ENCODE measurements at places on chromosomes 12 and 14.

GRCh38 chr14:34331728-34332623 lies 130.1 kb downstream of the SPTSSA start:
- DNase-seq, result peak; percentile 63

DNA sequence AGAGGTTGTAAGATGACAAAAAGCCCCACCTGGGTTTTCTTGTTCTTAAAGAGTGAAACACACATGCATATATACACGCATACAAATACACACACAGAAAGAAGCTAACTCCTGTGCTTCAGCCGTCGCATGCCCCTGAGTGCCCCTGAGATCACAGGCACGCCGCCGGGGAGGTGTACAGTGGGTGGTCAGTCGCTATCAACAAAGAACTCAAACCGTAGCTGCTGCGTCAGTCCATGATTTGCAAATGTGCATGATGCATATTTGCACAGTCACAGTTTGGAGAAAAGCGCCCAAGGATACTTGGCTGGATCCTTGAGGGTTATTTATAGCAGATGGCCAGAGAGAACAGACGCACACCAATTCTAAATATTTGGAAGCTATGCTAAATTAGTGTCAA lies 206.9 kb downstream of the TMEM132D start:
- no peak for DNase-seq

DNA sequence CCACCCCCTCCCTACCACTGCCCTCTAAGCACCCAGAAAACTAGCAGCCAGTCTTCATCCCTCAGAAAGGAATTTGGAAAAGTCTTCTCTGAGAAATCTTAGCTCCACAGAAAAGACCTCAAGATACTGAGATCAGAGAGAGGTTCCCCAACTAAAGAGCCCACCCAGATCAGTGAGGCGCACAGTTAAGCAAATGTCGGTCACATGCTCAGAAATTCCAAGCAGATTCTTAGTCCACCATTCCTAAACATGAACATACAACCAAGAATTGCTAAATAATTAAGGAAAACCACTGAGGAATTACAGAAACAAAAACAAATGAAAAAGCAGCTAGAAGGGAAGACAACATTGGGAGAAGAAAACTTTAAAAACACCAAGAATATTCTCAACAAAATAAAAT lies 32.3 kb downstream of the MED13L start:
- no peak for DNase-seq

DNA sequence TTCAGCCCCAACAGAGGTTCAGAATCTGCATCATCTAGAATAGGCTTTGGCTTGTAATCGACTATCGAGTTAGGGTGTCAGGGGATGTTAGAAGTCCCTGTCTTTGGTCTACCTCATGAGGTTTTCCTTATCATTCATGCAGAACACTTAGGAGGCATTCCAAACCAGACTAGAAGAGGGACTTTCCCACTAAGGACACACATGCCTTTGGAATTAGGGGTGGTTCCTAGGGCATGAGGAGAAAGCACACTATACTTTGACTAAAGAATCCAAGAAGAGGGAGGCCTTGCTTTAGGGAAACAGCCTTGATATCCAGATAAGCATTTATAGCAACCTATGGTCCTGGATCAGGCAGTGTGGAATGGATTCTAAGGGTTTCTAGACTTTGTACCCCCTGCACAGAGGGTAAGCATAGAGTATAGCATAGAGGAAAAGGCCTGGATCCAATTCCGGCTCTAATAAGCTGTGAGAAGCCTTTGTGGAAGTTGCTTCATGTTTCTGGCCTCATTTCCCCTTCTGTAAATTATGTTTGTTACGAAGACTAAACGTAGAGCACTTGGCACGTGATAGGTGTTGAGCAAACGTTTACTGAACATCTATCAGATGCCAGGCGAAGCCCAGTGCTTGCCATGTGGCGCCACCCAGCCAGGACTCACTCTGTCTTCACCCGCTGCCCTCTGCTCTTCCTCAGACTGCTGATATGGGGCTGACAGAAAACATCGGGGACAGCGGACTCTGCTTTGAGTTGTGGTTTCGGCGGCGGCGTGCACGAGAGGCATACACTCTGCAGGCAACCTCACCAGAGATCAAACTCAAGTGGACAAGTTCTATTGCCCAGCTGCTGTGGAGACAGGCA lies 13.2 kb downstream of the ZNF219 start:
- DNase-seq, result no peak

DNA sequence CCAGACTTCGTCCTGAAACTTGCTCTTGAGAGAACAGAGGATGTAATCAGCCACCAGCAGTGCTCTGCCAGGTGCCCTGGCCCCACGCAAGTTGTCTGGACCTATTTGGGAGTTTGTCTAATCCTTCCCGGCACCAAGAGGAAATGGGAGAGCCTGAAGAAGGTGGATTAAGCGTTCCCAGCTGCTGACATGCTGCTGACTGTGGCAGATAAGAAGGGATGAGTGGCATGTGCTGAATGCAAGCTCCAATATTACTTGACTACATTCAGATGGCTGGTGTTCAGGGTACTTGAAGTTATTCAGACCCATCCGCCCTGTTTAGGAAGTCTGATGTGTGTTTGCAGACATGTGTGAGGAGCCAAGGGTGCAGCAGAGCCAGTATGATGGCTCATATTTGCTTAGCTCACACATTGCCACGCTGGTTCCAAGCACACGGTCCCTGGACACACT lies 440.6 kb upstream of the CCDC196 start:
- no peak for DNase-seq

DNA sequence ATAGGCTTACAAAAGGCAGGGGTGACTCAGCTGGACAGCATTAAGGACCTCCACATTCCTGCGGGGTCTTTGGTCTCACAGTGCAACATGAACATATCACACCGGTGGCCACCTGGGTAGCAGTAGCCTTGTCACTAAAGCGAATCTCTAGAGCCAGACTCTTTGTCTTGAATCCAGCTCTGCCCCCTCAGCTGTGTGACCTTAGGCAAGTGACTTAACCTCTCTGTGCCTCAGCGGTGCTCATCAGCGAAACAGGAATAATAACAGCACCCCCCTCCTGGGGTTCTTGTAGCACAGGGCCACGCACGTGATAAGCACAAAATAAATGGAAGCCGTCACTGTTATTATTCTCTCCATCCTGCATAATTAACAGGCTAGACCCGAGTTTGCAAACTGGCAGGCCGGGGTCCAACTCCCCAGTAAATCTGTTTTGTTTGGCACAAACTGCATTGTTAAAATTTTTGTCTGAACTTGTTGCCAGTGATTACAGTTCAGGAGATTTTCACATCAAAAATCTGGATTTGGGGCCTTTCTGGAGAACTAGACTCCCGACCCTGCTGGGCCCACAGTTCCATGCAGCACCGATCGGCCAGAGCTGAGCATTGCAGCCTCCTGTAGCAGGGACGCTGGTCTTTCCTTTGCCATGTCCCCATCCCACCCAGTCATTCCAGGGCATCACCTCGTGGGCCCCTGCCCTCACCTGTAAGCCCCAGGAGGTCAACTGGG lies 174.8 kb downstream of the PHETA1 start:
- no peak for DNase-seq

- no peak for DNase-seq
Observed at GRCh38 chr12:74293689-74294131, 243.9 kb upstream of the ATXN7L3B start.

- DNase-seq, result no peak
Observed at GRCh38 chr12:57309420-57309819, 58.4 kb upstream of the STAC3 start.

- DNase-seq, result no peak
Observed at GRCh38 chr14:69152181-69152901, 578 bp downstream of the DCAF5 start.

DNA sequence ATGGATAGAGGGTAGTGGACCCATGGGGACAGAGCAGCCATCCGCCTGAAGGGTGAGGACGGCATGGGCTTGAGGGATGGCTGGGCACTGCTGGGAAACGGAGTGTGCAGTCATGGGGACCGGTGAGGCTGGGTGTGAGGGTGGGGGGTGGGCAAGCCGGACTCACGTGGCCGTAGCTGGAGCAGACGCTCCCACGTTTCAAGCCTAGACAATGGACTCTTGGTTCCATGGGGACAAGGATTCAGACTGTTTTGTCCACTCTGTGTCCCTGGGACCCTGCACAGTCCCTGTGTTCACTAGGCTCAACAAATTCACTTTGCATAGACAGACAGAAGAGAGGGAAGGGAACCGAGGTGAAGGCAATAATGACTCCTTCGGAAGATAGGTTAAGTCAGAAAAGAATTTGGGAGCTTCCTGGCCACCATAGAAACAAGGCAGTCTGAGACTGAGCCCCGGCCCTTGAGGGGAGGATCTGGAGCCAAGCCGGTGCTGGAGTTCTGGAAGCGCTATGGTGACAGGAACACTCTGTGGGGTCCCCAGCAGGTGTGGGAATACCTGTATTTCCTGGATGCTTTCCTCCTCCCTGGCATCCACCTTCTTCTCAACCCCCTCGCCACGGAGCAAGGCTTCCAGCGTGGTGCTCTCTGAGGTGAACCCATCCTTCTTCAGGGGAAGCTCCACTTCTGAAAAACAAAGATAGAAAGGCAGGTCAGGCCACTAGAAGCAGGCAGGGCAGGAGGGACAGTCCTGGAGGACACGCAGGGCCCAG lies 162.5 kb downstream of the DPF3 start:
- no peak for DNase-seq

DNA sequence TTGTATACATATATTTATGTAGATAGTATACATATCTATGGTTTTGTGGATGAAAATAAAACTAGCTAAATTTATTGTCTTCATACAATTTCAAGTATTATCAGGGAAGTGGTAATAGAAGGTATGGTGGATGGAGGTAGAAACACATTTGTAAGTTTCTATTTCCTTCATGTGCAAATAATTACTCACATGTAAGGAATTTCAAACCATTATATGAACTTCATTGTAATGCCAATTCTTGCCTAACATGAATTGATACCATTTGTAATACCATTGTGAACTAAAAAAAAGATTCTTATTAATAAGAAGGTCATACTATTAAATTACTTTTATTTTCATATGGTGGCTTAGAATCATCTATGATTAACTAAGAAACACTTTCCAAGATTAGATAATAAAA lies 20.1 kb upstream of the PPFIA2 start:
- no peak for DNase-seq

GRCh38 chr14:37544407-37544806 lies 50.6 kb downstream of the FOXA1 start:
- DNase-seq, result no peak

- DNase-seq, result no peak
Observed at GRCh38 chr14:105839425-105840265, 313.3 kb downstream of the TMEM121 start.

- no peak for DNase-seq
Observed at GRCh38 chr12:79422060-79422812, 268.5 kb downstream of the PAWR start.

DNA sequence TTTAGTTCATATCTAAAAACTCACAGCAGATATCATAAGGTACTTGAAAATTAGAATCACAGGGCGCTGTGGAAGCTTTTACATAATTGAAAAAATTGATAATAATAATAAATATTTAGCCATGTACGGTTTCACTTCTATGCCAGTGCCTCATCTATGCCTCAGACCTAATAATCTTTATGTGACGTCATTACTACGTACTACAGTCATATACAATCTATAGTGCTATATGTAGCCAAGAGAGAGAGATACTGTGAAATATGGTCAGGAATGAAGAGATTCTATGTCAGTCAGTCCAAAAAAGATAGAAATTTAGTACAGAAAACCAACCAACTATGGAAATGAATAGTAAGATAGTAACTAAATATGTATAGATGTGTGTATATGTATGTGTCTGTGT lies 1010.5 kb downstream of the NRXN3 start:
- no peak for DNase-seq

DNA sequence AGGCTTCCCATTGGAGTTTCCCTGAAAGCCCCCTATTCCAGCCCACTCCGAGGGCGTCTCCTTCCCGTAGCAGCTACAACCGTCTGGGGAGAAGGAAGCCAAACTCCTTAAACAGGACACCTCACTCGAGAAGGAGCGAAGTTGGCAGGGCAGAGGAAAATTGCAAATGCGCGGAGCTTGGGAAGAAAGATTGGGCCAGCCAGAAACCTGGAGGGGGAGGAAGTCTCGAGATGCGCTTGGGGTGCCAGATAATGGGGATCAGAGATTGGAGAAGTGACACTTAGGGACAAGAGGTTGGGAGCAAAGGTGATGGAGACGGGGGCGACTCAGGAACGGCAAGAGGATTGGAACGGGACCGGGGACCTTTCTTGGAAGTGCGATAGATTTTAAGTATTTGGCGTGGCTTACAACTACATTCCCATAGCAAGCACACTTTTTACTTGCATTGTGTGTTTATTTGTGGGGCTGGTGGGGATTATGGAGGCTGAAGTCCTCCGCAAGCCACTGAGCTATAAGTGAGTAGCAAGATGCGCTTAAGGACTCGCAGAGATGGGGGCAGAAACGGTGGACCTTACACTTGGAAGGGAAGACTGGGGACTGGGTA lies 926 bp downstream of the HRK start:
- DNase-seq, result no peak

DNA sequence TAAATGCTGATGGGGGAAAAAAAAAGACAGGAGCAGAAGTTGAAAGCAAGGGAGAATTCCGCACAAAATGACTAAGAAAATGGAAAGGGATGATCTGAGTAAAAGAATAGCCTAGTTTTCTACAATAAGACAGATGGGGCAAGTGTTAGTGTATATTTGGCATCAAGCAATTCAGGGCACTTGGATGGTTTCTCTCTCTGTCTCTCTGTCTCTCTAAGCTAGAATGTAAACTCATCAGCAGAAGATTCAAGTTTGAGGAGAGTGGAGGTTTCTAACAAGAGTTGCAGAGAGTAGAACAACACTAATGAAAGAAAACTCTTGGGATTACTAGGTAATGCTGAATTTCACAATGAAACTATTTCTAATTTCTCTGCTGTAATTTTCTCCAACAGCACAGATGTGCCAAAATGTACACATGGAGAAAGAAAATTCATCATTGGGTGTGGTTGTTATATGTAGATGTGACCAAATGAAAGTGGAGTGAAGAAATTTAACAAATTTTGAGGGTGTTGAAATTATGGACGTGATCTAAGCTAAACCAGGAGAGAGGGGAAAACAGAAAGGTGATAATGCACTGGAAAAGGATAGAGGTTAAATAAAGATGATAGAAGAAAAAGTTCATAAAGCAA lies 237.1 kb downstream of the ACSS3 start:
- DNase-seq, result no peak

- DNase-seq, result no peak
Observed at GRCh38 chr12:77382096-77382742, 316.9 kb upstream of the E2F7 start.

DNA sequence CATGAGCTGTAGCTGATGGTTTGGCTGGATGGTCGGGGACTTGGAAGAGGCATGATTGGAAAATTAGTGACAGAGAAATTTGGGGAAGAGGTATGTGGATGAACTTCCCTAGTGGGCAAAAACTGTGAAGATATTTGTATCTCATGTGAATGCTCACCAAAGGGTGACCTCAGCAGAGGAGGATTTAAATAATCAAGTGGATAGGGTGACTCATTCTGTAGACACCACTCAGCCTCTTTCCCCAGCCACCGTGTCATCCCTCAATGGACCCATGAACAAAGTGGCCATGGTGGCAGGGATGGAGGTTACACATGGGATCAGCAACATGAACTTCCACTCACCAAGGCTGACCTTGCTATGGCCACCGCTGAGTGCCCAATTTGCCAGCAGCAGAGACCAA lies 60.8 kb upstream of the KRAS start:
- no peak for DNase-seq

GRCh38 chr12:27257104-27257843 lies 13.2 kb downstream of the STK38L start:
- no peak for DNase-seq

GRCh38 chr12:50581226-50582184 lies 76.7 kb downstream of the DIP2B start:
- no peak for DNase-seq

All from B cell (primary cell).